T-cell (primary cell): ENCODE measurements at places on chromosomes 16 and 17.

- H3K4me3 ChIP-seq = no peak overlapping the region
- no peaks in the 10 kb centered on the region for H3K27me3 ChIP-seq
- H3K27ac ChIP-seq = no peak overlapping the region
- no peaks in the 10 kb centered on the region for H3K4me1 ChIP-seq
Measured at GRCh38 chr17:50696365-50696879, 11.3 kb downstream of the ANKRD40 start.

DNA sequence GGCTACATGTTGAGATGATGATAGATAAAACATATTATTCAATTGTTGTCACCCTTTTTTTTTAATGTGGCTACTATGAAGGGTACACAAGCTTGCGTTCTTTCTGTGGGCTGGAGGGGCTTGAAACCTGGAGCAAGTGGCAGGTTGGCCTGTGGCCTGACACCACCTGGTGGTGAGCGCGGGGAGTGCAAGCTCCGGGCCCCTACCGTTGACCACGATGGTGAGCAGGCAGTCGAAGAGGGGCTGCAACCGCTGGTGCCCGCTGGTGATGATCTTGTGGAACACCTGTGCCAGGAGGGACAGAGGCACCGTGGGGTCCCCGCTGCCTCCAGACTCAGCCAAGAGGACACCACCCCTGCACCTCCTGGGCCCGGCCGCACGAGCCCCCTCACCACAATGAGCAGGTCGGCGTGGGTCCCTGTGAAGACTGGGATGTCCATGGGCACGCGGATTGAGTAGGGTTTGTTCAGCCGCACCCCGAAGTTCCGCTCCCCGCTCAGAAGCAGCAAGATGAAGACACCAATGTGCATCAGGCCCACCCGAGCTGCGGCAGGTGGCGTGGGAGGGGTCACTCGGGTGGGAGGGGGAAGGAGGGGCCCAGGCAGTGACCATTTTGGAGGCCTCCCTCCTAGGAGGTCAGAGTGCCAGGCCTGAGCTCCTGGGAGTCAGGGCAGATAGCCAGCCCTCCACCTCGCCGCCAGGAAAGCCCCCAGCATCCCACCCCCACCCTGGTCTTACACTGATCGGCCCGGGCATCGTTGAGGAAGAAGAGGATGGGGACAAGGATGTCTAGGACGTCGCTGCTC, 14.4 kb downstream of the HID1 start:
- no peaks in the 10 kb centered on the region for H3K4me1 ChIP-seq
- H3K27me3 ChIP-seq = no peaks in the 10 kb centered on the region
- H3K27ac ChIP-seq = no peak overlapping the region
- no peak overlapping the region for H3K4me3 ChIP-seq
- H3K36me3 ChIP-seq = peaks cover 3% of the 10 kb centered on the region

GRCh38 chr17:3506054-3506453, 30.3 kb downstream of the ASPA start:
- H3K4me1 ChIP-seq = no peaks in the 10 kb centered on the region
- peaks cover 3% of the 10 kb centered on the region for H3K27me3 ChIP-seq
- no peak overlapping the region for H3K4me3 ChIP-seq

DNA sequence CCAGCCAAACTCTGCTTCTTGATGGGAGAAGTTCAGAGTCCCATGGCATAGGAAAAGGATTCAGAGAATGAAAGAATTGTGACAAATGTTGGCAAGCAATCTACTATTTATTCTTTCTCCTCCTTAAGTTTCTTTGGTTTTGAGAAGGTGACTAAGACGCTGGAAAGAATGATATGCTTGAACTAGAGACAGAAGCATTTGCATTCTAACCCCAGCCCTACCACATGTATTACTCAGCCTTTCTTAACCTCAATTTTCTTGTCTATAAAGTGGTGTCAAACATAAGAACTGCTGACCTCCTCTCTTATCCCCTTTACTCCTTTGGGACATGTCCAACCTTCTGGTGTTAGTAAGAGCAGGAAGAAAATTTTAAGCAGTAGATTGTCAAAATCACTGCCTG, 124.7 kb downstream of the HS3ST2 start:
- no peaks in the 10 kb centered on the region for H3K36me3 ChIP-seq
- no peak for DNase-seq

GRCh38 chr16:15847611-15848175, 9.1 kb downstream of the MYH11 start:
- H3K4me1 ChIP-seq = no peaks in the 10 kb centered on the region
- no peaks in the 10 kb centered on the region for H3K36me3 ChIP-seq
- H3K27me3 ChIP-seq = peaks cover 2% of the 10 kb centered on the region
- H3K4me3 ChIP-seq = no peak overlapping the region
- no peak overlapping the region for H3K27ac ChIP-seq

DNA sequence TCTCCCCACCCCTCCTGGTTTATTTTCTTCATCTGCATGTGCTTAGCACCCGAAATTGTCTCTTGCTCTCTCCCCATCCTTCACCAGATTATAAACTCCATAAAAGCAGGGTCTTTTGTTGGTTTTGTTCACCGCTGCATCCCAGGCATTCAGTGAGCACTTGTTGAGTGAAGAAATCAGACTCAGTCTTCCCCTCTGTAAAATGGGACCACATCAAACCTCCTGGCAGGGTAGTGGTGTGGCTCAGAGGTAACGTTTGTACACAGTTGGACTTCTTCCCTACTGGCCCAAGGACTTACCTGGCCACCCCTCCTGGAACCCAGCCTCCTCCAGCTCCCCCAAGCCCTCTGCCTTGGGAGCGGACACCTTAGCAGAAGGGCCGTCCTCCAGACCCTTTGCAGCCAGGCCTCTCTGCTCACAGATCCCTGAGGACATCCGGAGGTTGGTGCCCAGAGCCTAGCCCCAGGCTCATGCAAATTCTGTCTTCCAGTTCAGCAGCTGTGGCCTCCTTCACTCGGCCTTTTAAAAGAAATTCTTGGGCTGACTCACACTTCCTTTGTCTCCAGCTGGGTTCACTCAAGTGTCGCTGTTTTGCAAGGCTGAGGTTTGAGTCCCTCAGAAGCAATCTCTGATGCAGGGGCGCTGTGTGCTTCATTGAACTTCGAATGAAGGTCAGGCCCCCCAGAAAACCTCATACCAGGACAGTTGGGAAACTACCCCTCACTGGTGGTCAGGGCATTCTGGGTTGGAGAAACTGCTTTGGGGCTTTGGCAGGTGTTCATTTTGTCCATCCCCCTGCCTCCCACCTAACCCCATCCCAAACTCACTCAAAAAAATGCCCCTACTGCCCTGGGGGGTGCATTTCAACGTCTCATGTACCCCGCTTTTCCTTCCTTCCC, 16.8 kb upstream of the RMI2 start:
- no peak for DNase-seq
- no peak overlapping the region for H3K27ac ChIP-seq
- H3K27me3 ChIP-seq = no peaks in the 10 kb centered on the region
- peaks cover 31% of the 10 kb centered on the region for H3K4me1 ChIP-seq

DNA sequence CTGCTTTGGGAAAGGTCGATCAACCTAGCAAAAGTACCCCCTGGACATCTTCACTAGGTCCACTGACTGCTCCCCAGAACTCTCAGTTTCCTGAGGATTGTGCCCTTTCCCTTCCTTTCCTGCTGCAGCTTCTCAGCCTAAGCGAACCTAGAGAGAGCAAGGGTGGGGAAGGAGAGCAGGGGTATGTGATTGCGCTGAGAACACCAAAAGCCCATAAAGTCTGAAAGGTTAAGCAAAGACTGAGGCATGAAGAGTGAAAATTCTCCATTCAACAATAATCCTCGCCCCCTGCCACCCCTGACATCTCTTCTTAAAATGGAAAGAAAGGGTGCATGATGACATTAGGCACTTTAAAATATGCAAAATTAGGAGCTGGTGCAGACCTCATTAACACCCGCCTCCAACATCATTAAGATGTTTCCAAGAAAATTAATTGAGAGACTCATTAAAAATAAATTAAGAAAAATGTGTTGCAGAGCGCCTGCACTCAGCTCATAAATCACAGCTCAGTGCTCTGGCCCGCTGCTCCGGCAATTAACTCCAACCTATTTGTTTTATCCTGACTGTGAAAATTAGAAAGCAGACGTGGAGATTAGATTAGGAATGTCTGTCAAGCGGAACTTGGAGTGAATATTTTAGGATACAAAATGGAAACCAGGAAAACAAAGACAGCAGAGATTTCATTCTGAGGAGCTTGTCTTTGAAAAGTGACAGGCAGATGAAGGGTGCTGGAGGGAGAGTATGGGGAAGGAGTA, 49.1 kb upstream of the PMFBP1 start:
- H3K4me3 ChIP-seq = no peak overlapping the region
- H3K36me3 ChIP-seq = no peaks in the 10 kb centered on the region
- no peak overlapping the region for H3K27ac ChIP-seq
- no peak for DNase-seq
- H3K4me1 ChIP-seq = no peaks in the 10 kb centered on the region

GRCh38 chr17:8744086-8744785, 400 bp downstream of the CCDC42 start:
- peak overlapping the region; percentile 82 for H3K27ac ChIP-seq
- H3K4me3 ChIP-seq = no peak overlapping the region
- DNase-seq = no peak

GRCh38 chr16:88753191-88753590, 31.8 kb downstream of the PIEZO1 start:
- peaks cover 11% of the 10 kb centered on the region for H3K36me3 ChIP-seq
- no peak for DNase-seq
- no peak overlapping the region for H3K27ac ChIP-seq
- no peaks in the 10 kb centered on the region for H3K27me3 ChIP-seq

DNA sequence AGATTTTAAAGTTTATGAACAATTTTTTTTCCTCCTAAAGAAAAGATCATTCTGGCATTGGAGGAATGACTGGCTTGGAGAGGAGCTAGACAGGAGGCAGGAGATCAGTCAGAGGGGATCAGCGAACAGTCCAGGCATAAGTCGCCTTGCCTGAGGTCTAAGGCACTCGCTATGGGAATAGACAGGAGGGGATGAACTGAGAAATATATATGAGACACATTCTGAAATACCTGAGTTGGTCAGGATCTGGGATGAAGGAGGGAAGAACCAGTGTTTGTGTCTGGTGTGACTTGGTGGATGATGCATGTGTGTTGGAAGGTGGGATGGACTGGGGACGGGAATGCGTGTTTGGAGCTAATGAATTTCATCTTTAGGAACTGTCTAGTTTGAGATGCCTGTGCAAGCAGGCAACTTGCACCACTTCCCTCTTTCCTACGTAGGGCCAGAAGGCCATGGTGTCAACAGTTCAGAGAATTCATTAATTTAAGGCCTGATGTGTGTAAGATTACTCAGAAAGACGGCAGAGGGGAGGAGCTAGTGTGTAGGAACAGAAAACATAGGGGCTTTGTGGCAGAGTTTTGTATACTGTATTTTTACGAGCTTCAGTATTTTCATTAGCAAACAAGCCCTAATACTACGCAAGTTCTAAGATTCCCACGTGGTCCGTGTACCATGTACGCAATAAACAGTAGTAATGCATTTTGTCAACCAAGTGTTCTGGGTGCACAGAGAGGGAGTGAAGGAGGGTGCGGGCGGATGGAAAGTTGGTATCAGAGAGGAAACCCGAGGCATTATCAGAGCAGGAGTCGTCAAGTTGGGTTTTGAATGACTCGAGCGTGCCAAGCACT, 825 bp downstream of the HEATR6 start:
- H3K36me3 ChIP-seq = peaks cover 27% of the 10 kb centered on the region
- no peaks in the 10 kb centered on the region for H3K27me3 ChIP-seq
- DNase-seq = peak; percentile 21
- peak overlapping the region; percentile 53 for H3K27ac ChIP-seq
- H3K4me1 ChIP-seq = peaks cover 7% of the 10 kb centered on the region

GRCh38 chr17:37505333-37505732, 15.6 kb downstream of the DUSP14 start:
- no peaks in the 10 kb centered on the region for H3K36me3 ChIP-seq
- DNase-seq = no peak
- H3K4me1 ChIP-seq = no peaks in the 10 kb centered on the region
- H3K27ac ChIP-seq = no peak overlapping the region

GRCh38 chr17:1498869-1499268, 6.4 kb upstream of the MYO1C start:
- DNase-seq = no peak
- no peaks in the 10 kb centered on the region for H3K27me3 ChIP-seq
- no peaks in the 10 kb centered on the region for H3K4me1 ChIP-seq
- H3K4me3 ChIP-seq = no peak overlapping the region

GRCh38 chr16:11407047-11407982, 62.1 kb downstream of the RMI2 start:
- H3K4me3 ChIP-seq = no peak overlapping the region
- H3K36me3 ChIP-seq = no peaks in the 10 kb centered on the region
- no peaks in the 10 kb centered on the region for H3K4me1 ChIP-seq
- DNase-seq = peak; percentile 50
- H3K27me3 ChIP-seq = no peaks in the 10 kb centered on the region

- H3K4me1 ChIP-seq = no peaks in the 10 kb centered on the region
- no peak overlapping the region for H3K27ac ChIP-seq
- H3K36me3 ChIP-seq = no peaks in the 10 kb centered on the region
Measured at GRCh38 chr17:79942011-79942405, 93.7 kb downstream of the TBC1D16 start.

DNA sequence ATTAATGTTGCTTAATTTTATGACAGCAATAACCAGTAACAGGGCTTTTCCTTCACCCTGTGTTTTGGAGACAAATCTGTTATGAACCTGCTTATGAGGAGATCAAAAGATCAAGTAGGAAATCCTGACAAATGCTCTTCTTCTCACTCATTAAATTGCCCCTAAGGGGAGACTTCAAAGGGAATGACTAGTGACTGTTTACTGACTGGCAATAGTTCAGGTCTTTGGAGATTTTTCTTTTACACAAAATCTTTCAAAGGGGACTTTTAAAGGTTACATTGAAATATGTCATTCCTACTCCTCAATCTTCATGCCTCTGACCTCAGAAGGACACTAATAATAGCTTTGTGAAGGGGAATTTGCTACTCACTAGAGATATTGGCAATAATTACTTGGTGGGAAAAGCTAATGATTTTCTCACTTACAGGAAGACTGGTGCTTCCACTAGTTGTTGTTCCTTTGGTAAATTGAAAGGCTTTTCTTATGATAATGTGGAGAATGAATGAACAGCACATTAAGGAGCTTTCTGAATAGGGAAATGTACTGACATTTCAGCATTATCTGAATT, 292.9 kb upstream of the CA10 start:
- no peak for DNase-seq
- H3K27ac ChIP-seq = no peak overlapping the region
- H3K27me3 ChIP-seq = no peaks in the 10 kb centered on the region
- no peaks in the 10 kb centered on the region for H3K4me1 ChIP-seq
- H3K36me3 ChIP-seq = no peaks in the 10 kb centered on the region

- no peaks in the 10 kb centered on the region for H3K27me3 ChIP-seq
- DNase-seq = peak; percentile 81
- peaks cover 24% of the 10 kb centered on the region for H3K4me1 ChIP-seq
- H3K27ac ChIP-seq = peak overlapping the region; percentile 76
- peaks cover 44% of the 10 kb centered on the region for H3K36me3 ChIP-seq
- H3K4me3 ChIP-seq = peak overlapping the region; percentile 76
Measured at GRCh38 chr16:30184096-30184890, 891 bp downstream of the CORO1A start.
